Fibroblast of upper back skin (primary cell): ENCODE measurements at places on chromosomes 6 and 20.

GRCh38 chr6:116779573-116780164 lies 14.2 kb upstream of the FAM162B start:
- DNase-seq, result peak; percentile 33

GRCh38 chr20:36231331-36231730 lies 4.9 kb upstream of the AAR2 start:
- no peak for DNase-seq

DNA sequence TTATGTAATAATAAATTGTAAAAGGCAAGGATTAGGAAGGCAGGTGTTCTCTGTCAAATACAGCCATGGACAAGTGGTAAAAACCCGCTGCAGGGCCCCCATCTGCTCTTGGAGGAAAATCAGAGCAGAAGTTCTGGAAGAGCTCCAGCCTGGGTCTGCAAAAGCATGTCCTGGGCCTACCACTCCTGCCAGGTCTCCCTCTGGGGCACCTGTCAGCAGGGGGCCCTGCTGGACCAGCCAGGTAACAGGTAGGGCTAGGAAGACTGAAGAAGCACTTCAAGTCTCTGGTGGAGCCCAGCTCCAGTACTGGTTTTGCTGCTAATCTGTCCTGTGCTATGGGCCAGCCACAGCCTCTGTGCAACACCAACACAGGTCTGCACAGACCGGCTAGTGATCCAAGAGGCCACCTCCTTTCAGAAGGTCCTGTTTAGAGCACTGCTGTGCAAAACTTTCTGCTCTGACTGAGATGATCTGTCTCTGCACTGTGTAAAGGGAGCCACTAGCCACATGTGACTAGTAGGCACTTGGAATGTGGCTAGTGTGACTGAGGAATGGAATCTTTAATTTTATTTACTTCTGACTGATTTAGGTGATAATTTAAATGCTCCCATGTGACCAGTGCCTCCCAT lies 30.2 kb downstream of the RRBP1 start:
- DNase-seq, result no peak

DNA sequence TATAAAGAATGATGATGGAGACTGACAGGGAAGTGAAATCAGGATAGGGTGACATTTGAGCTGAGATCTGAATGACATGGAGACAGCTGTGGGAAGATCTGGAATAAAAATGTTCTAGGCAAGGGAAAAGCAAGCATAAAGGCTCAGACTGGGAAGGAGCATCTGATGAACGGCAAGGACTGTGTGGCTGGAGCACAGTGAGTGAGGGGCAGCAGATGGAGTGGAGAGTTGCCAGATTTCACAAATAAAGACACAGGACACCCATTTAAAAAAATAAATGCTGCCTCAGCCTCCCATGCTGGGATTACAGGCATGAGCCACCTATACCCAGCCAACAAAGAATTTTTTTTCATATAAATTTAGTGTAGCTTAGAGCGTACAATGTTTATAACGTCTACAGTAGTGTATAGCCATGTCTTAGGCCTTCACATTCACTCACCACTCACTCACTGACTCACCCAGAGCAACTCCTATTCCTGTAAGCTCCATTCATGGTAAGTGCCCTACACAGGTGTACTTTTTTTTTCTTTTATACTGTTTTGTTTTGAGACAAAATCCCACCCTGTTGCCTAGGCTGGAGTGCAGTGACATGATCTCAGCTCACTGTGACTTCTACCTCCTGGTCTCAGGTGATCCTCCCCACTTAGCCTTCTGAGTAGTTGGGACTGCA lies 2.4 kb upstream of the ZBTB24 start:
- no peak for DNase-seq

DNA sequence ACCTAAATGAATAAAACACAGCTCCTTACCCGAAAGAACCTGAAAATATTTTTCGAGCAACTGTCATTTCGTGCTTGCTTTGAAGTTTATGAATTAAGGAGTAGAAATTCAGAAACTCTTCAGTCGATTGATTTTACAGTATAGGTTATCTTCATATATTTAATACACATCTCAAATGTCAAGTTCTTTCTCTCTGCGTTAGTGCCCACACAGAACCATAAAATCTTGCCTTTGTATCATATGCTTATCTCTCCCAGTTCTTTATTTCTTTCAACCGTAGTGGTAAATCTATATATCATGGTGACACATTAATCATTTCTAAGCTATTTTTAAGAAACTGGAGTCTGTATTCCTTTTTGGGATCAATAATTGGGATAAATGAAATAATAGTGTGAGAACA lies 397.5 kb downstream of the CDKAL1 start:
- DNase-seq, result no peak

DNA sequence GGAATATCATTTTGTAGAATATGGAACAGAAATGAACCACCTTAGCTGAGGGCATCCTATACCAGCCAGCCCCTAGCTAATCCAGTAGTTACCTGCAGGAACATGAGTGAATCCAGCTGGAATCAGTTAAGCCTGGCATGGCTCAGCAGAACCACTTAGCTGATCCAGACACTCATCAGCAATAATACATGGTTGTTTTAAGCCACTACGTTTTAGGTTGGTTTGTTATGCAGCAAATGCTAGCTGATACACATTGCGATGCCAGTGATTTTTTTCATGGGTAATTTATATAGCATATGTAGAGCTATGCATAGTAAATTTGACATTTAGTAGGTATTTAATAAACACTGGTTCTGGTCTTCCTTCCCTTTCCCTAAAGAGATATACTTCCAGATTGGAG lies 201.9 kb upstream of the JAG1 start:
- DNase-seq, result no peak

DNA sequence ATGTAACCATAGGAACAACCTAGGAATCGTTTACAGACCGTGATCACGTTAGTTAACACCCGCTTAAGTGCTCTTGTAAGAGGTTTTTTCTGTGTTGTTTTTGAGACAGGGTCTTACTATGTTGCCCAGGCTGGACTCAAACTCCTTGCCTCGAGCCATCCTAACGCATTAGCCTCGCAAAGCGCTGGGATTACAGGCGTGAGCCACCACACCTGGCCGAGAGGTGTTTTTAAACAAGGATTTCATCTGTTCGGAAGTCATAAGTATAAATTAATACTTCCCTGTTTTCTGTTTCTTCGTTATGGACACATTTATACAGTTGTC lies 727 bp downstream of the MRS2 start:
- no peak for DNase-seq

GRCh38 chr20:63284083-63284440 lies 8.9 kb upstream of the COL20A1 start:
- no peak for DNase-seq

DNA sequence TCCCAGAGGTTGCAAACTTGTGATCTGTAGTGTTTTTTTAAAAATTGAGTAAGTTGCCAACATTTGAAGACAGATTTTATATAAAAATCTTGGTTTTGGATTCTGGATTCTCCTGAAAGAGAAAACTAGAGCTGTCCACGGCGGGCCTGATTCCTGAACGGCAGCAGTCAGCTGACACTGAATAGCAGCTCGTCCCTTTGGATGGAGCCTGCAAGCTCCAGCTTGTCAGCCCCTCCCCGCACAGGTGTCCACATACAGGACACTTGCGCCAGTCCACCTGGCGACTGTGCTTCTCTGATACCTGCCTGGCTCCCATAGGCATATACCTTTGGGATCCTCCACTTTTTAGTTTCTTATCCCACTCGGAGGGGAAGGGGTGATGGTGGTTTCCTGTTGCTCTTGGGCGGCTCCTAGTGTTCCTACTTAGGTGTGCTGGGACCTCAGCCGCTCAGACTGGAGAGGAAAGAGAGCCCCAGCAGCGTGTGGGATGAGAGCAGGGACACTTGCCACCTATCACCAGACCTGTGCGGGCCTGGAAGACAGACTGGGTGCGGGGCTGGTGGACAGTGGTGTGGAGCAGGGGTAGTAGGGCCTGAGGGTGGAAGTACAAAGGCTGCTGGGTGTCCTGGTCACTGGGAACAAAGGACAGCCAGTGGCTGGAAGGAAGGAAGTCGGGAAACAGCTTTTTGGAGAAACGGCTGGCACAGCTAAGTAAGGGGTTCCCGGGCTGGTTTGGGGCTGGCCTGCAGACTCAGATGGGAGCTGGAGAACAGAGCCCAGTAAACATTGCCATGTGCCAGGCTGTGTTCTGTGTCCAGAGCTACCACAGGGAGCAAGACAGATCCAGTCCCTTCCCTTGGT lies 18.3 kb downstream of the GHRH start:
- DNase-seq, result no peak

GRCh38 chr6:128024969-128025368 lies 124.1 kb upstream of the THEMIS start:
- no peak for DNase-seq

GRCh38 chr6:71468841-71469700 lies 180.5 kb downstream of the OGFRL1 start:
- DNase-seq, result peak; percentile 96

- DNase-seq, result no peak
These were observed 45.6 kb downstream of the BLTP3A start for GRCh38 chr6:34837528-34837927.

- no peak for DNase-seq
These were observed 132.1 kb upstream of the ADGRB3 start for GRCh38 chr6:68502946-68503345.

DNA sequence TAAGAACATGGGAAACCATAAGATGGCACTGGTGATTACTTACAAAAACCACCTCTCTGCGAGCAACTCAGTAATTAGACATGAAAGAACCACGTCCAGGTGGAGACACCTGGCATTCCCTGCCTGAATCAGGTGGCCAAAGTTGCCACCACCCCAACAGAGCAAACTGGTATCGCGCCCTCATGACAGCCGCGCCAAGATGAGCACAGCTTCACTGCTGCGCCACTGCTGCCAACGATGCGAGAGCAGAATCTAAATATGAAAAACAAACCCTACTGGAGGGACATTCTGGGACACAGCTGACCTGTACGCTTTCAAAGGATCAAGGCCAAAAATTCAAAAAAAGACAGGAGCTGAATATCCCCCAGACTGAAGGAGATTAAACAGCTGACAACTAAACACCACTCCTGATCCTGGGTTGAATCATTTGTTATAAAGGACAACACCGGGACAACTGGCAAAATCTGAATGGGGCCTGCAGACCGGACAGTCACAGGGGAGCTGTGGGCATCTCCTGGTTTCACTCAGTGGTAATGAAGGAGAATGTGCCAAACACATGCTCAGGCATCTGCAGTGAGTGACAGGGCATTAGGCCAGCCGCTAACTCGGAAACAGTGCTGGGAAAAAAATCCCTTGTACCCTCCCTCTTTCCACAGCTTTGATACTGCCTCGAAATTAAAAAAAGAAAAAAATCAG lies 17.4 kb downstream of the CST7 start:
- DNase-seq, result no peak

DNA sequence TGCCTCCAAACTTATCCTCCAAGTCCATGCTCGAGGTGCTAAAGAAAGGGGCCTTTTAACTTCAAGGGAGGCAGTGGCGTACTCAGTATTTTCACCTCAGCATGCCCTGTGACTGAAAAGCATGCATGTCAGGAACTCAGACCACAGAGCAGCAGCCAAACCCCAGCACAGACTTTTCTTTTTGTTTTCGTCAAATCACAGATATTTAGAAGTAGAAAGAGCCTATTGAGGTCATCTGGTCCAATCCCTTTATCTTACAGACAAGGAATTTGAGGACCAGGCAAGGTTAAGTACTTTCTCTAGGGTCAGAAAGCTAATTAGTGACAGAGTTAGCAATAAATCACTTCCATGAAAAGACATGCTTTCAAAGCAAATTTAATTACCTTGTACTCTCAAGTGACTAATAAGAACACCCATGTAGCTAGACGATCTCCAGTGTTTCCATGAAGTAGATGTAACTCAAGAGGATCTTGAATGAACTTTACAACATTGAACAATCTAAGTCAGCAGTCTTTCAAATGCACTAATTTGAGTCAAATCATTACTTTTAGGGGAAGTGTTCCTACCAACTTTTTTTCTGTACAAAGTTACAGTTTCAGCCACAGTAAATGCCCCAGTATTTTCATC lies 35.9 kb downstream of the MOXD1 start:
- peak; percentile 49 for DNase-seq

DNA sequence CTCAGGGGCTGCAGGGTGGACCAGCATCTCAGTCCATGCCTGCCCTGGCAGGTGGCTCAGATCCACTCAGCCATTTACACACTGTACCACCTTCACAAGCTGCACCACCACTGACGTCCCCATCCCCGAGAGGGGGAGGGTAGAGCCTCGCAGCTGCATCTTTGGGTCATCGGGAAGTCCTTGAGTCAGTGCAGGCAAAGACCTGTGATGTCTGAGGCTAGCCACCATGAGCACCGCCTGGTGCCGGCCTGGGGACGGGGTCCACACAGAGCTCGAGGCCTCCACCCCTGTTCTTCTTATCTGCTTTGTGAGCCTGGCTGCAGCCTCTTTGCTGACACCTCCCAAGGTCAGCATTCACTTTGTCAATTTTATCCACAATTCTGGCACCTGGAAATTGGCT lies 141.4 kb downstream of the PHACTR3 start:
- DNase-seq, result no peak

DNA sequence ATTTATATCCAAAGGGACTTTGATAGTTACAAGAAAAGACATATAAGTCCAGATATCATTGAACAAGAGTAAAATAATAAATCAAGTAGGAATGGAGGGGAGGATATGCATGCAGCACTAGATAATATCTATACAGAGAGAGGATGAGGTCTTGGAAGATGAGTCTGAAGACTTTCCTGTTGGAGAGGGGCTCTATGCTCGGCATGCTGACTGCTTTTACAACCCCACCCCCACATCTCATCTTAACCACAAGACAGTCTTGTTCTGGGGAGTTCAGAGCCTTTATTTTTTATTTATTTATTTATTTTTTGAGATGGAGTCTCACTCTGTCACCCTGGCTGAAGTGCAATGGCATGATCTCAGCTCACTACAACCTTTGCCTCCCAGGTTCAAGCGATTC lies 48.4 kb upstream of the IER3 start:
- DNase-seq, result no peak

- DNase-seq, result no peak
These were observed 2.5 kb downstream of the UNC93A start for GRCh38 chr6:167293590-167294091.

DNA sequence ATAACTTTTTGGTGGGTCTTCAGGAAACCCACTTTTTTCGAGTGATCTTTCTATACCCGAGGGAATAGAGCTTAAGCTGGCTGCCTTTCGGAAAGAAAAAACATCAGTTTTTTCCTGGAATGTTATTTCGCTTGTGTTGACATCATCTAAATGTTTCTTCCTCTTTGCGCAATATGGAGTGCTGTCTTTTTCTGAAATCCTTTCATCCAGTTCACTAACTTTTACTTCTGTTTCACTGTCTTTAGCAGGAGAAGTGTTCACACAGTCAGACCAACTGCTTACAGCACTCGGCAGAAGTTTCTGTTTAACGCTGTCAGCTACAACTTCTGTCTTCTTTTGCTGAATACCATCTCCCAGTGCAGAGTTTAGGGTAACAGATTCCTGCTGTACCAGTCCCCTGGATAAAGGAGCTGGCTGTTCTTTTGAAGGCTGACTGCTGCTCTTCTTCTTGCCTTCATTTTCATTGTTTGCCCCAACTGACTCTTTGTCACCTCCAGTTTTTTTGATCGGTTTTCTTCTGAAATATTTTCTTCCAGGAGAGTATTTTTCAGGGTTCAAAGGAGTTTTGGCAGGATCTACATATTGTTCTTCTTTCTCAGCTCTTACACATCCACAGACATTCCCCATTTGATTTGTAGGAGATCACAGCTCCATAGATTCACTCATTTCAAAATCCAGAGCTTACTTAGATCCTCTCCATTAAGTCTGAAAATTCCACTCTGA lies 50.0 kb upstream of the DST start:
- peak; percentile 66 for DNase-seq
